Left ventricle myocardium inferior (tissue), 1 donor: ENCODE measurements at places on chromosomes 7 and 10. TPM values are rescaled to one million over a fixed set of nuclear protein-coding genes. Genes with fewer than 3 reads are reported as not detected.

DNA sequence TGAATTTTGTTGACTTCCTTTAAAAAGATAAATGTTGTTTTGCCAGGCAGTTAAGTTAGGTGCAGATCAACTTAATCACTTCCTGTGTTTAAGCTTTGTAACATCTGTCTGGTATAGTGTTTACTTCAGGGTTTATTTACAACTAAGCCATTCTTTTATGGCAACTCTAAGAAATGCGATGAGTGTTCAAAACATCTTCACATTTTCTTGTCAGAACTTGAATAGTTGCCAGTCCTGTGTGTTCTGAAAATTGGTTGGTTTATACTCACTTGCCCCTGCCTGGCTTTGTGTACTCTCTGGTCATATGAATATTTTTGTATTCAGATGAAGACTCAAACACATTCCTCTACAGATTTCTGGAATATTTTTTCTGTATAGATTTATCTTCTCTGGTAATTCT lies 327.2 kb downstream of the MDFIC start:
- H3K36me3 ChIP-seq = no peaks in the 10 kb centered on the region
- no peak overlapping the region for H3K4me3 ChIP-seq
- H3K4me1 ChIP-seq = no peaks in the 10 kb centered on the region
- DNase-seq = no peak
- no peak overlapping the region for H3K27ac ChIP-seq

DNA sequence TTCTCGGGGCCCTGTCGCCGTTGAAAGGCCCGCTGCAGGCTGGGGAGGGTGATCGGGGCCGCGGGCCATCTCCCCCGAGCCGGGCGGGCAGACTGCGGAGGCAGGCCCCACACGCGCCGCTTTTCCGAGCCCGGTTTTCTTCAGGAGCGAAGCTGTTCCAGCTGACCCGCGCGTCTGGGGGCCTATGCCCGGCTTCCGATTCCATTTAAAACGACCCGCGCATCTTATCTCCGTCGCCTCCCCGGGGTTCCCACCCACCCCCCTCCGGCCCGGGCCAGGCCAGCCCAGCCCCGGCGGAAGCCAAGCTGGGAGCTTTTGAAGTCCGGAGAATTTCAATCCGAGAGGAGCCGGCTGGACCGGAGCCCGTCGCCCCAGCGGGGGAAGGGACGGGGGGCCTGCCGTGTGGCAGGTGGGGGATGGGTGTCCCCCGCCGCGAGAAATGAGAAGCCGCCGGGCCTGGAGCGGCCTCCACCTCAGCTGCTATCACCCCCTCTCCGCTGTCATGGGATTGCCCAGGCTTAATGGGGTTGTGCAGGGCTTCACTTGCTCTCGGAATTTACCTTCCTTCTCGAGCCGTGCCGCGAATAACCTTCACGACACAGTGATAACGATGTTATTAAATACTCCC lies 3.1 kb upstream of the EVX1 start:
- H3K4me1 ChIP-seq = peaks cover 43% of the 10 kb centered on the region
- H3K36me3 ChIP-seq = no peaks in the 10 kb centered on the region
- peak overlapping the region; percentile 49 for H3K4me3 ChIP-seq
- H3K27me3 ChIP-seq = peaks cover 100% of the 10 kb centered on the region
- no peak for DNase-seq

DNA sequence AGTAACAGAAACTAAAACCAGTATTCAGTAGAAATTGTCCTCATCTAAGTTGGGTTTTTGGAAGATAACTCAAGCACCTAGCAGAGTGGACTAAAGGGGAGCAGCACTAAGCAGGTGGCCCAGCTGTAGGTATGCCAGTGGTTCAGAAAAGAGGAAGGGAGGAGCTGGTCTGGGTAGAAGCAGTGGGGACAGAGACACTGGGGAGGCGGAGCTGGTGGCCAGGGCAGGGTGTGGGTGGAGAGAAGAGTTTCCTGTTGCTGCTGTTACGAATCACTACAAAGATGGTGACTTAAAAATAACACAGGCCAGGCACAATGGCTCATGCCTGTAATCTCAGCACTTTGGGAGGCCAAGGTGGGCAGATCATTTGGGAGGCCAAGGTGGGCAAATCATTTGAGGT lies 136.2 kb downstream of the WDR11 start:
- no peaks in the 10 kb centered on the region for H3K4me1 ChIP-seq
- DNase-seq = no peak
- H3K27ac ChIP-seq = no peak overlapping the region

DNA sequence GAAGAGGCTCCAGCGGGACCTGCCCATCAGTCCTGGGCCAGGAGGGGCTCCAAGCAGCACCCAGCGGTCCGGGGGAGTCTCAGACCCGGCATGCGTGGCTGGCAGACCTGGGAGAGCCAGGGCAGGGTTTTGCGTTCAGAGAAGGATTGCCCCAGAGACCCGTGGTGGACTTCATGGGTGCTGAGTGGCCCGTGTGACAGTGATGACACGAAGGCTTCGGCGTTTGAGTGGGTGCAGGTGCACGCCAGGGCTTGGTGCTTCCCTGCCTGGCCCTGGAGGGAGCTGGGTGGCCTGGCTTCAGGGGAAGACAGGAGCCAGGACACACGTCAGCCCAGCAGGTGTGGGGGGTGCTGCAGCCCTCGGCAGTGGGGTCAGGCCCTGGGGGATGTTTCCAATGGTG lies 13.9 kb downstream of the ORAI2 start:
- DNase-seq = no peak
- no peak overlapping the region for H3K4me3 ChIP-seq
- H3K4me1 ChIP-seq = no peaks in the 10 kb centered on the region
- H3K27me3 ChIP-seq = no peaks in the 10 kb centered on the region
- peaks cover 21% of the 10 kb centered on the region for H3K36me3 ChIP-seq

GRCh38 chr7:152090747-152091146 lies 65.3 kb downstream of the GALNT11 start:
- no peak overlapping the region for H3K4me3 ChIP-seq
- no peak for DNase-seq
- no peaks in the 10 kb centered on the region for H3K27me3 ChIP-seq
- no peaks in the 10 kb centered on the region for H3K4me1 ChIP-seq
- H3K36me3 ChIP-seq = peaks cover 8% of the 10 kb centered on the region

FLNC gene
- 839 TPM for total RNA-seq

SLC39A12 gene
- total RNA-seq = not detected

CYTH3 gene
- 25.5 TPM for total RNA-seq

CCDC172 gene
- not detected for total RNA-seq

NPTX2 gene
- 2.3 TPM for total RNA-seq
